ENCODE measurements at places on chromosomes 2 and 18.

DNA sequence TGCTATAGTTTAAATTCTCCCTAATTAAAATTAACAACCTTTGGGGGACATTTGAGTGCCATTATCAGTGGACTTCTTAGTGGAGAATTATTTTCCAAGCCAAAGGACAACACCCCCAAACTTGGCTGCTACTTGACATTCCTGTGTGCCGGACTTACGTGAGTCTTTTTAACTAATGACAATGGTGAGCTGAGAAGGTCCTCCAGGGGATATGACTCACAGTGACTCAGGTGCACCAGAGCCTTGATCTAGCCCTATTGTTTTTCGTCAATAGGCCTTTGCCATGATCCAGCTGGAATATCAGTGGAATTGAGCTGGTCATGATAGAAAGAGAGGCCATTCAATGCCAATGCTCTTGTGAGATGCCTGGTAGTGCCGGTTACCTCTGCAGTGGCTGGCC lies 118.1 kb upstream of the CXCR4 start:
- DNase-seq: no peak

DNA sequence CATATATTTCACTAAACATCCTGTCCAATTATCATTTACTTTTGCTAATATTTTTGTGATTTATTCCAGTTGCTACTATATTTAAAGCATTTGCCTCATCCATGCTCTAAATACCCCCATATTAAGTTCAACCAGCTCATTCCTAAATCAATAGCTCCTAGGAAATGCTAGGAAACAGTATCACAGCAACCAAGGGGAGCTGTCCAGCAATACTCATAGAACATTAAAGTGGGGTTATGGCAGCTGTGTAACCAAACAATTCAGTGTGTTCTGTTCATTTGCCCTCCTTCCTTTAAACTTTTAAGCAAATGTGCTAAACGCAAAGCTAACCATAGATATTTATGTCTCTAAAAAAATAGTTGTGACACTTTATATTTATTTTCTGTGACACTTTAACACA lies 41.1 kb downstream of the ACVR1C start:
- DNase-seq: no peak

DNA sequence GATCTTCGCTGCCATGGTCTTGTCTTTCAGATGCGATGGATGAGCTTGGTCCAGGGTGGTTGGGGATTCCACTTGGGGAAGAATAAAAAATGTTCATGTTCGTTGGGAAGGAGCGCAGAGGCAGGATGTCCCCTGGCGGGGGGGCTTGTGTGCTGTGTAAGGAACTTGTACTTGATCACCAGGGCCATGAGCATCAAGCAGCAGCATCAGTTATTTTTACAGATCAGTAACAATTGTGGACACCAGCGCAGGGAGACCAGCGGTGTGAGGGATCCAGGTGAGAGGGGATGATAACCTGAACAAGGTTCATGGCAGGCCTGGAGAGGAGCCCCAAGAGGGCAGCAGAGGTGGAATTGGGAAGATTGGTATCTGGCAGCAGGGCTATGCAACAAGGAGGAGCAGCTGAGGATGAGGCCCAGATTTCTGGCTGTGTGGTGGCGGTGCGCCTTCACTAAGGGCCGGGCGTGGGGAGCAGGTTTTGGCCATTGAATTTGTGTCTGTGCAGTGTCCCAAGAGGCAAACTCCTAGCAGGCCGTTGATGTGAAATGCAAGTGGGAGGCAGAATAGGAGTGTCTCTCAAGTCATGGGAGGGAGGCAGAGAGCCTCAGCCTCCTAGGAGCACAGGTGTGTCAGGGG lies 3.9 kb downstream of the CNNM3 start:
- DNase-seq: no peak

- DNase-seq: no peak
Observed at GRCh38 chr18:61096226-61096625, 237.0 kb upstream of the CDH20 start.

DNA sequence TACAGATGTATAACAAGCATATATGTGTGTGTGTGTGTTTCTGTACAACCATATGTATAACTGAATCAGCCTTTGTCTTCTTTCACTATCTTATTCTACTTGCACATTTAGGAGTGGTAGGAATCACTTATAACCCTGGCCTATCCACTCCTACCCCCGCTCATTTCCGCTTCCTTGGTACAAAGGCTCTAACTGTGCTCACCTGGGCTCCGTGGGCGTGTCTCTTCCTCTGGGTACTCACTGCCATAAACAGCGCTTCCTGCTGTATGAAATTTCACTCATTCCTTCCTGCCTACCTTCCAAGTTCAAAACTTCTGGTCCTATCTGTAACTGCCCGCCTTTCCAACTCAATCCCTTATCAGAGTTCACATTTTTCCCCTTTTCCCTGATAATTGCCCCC lies 815.5 kb downstream of the EPHA4 start:
- DNase-seq: no peak

DNA sequence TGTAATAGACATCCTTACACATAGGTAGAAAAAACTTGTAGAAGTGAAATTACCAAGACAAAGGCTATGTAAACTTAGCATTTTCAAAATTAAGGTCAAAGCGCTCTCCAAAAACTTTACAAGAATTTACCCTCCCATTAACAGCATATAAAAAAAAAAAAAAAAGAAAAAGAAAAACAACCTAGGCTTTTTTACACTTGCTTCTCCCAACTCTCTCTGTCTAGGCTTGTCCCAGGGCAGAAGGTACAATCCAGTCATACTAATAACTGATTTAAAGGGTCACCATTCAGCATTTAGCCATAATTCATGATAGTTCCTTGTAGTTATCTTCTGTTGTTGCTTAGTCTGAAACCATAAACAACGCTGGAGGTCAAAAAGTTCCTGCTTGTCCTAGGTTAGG lies 130.5 kb downstream of the BCL2 start:
- DNase-seq: no peak

- no peak for DNase-seq
Observed at GRCh38 chr18:62720048-62720447, 4.7 kb downstream of the PHLPP1 start.

DNA sequence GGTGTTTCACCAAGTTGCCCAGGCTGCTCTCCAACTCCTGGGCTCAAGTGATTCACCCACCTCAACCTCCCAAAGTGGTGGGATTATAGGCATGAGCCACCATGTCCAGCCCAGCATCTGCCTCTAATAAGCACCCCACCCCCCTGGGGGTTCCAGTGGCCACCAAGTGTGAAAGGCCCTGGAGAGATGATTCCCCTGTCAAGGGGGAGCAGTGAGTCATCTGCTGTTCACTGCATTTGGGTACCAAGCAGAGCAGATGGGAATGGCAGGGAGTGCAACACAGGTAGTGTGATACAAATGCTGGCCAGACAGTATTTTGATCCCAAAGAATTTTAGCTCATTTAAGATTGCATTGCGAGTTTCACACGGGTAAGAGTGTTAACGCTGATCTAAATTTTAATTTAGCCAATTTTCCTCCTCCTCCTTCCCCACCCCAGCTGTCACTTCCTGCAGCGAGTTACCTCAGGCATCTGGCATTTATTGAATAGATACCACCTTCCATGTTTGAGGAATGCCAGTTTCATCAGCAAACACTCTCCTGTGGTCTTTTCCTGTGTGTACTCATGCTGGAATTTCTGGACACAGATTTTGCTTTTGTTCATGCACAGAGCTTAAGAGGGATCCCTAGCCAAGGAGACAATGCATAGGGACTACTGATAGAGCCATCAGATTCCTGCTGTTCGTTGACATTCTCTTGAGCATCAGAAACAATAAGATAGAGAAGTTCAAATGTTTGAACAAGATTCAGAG lies 32.4 kb upstream of the NCK2 start:
- DNase-seq: no peak

DNA sequence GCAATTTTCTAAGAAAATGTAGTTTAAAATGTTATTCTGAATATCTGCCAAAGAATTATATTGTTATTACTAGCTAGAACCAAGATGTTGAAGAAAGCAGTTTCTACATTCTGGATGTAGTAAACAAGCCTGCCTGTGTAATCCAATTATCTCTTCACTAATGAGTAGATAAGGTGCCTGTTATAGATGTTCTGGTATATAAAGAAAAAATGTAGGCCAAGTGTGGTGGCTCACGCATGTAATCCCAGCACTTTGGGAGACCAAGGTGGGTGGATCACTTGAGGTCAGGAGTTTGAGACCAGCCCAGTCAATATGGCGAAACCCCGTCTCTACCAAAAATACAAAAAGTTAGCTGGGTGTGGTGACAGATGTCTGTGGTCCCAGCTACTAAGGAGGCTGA lies 28.9 kb downstream of the CD302 start:
- no peak for DNase-seq

DNA sequence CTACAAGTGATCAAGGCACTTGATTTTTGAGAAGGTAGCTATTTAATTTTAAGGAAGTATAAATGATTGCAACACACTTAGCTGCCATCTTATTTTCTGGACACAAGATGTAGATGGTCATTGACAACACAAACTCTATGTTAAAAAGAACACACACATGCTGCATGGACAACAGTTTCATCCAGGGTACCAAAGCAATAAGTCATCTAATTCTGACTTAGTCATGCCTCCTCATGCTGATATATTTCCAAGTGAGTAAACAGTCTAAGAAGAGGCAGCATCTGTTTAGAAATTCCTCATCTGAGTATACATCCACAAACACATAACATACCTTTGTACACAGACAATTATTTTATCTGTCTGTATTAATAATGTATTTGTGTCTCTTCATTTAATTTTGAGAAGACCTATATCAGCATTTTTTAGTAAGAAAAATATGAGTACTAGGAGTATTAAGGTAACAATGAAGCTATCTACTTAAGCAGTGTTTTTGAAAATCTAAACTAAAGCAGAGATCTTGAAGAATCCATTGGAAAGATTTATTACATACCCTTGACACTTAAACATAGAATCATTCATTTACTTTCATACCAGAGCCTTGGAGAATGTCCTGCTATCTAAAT lies 84.9 kb downstream of the SCN1A start:
- no peak for DNase-seq

GRCh38 chr2:168475636-168476035 lies 19.6 kb downstream of the CERS6 start:
- no peak for DNase-seq

DNA sequence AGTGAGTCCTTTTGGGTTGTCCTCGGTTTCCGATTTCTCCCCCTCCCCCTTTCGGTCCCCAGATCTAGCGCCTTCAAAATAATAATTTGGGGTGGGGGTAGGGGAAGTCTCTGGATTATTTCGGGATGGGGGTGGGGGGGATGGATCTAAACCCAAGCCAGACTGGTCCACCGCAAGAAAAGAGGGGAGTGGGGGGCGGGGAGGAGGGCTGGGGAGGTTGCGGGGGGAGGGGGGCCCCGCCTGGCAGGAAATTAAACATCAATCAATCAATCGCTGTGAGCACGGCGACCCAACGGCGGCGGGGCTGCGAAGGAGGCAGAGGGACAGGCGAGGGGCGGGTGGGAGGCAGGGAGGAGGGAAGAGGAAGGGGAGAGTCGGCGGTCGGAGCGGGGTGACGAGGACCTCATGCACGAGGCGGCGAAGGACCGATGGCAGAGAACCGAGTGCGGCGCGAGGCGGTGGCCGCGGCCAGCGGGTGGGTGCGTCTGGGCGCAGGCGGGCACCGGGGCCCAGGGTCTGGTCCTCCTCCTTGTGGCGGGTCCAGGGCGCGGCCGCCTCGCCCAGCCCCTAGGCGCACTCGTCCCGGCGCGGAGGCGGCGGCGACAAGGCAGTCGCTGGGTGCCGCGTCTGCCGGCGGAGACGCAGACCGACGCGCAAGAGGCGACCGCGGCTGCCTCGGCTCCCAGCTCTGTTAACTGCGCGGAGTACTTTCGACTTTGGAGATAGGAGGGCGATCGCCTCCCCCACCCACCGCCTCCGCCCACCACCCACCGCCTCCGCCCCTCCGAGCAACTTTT lies 468 bp upstream of the SATB2 start:
- no peak for DNase-seq

- DNase-seq: peak; percentile 13
Observed at GRCh38 chr2:64062840-64063239, 43.6 kb upstream of the VPS54 start.

DNA sequence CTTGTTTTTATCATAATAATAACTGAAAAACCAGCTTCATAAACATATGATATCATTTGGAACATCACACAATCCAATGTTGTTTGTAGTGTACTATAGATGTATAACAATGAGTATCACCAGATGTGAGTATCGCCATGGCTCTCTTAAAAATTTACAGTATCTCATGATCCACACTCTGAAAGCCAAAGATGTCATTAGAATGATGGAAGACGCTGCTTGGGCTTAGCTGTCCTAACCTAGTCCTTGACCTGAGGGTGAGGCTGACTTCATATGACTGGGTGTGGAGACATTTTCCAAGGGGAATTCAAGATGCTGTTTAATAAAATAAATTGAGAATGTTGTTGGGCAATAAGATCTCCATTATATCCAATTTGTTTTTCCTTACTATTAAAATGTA lies 242.6 kb downstream of the RIT2 start:
- no peak for DNase-seq

- no peak for DNase-seq
Observed at GRCh38 chr2:240234503-240234951, 94.1 kb upstream of the OTOS start.
